ENCODE measurements at places on chromosomes 2 and 18. TPM values are rescaled to one million over a fixed set of nuclear protein-coding genes. Genes with fewer than 3 reads are reported as not detected.

The SIX3 gene
- not detected for polyA plus RNA-seq

The UBE2E3 gene
- 85.4 TPM for polyA plus RNA-seq

The RNF144A gene
- polyA plus RNA-seq, result 2.2 TPM

The SLC11A1 gene
- 1.0 TPM for polyA plus RNA-seq

The ALK gene
- polyA plus RNA-seq, result not detected

The FAM110C gene
- polyA plus RNA-seq, result 6.0 TPM

The SH3RF3 gene
- 0.07 TPM for polyA plus RNA-seq

The ZSWIM2 gene
- polyA plus RNA-seq, result not detected

The SLC9A4 gene
- not detected for polyA plus RNA-seq

The EPB41L3 gene
- polyA plus RNA-seq, result 0.14 TPM

The MC5R gene
- not detected for polyA plus RNA-seq

Measured in foreskin keratinocyte (primary cell).